ENCODE measurements at places on chromosomes 6 and 20.

GRCh38 chr6:110656492-110656891 lies 158.8 kb downstream of the CDK19 start:
- no peak for DNase-seq

- peak; percentile 58 for DNase-seq
Measured at GRCh38 chr20:35743693-35744491, 1.8 kb upstream of the RBM39 start.

DNA sequence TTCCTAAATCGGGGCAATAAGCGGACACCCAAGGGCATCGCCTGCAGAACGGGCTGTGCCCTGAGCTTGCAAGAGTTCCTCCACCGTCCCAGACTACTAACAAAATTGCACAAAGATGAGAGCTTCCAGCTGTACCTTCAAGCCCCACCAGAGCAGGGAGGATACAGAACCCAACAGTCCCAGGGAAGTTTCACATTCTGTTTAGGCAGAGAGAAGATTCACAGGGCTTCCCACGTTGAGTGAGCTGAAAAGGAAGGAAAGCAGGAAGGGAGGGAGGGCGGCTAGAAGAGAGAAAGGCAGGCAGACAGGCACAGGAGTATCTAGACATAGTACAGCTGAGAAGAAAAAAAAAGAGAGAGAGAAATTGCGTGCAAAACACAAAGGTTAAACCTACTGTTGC lies 112.6 kb upstream of the AFDN start:
- no peak for DNase-seq

DNA sequence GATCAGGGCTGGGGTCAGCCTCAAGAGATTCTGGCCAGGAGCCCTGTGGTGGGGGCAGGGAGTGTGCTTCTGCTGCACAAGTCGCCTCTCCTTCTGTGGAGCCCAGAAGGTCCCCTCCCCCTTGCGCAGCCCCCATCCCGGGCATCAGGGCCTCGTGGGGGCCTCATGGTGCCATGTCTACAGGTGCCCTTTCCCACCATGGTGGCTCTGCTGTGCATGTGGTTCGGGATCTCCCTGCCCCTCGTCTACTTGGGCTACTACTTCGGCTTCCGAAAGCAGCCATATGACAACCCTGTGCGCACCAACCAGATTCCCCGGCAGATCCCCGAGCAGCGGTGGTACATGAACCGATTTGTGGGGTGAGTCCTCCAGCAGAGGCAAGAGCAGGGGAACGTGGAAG lies 48.1 kb downstream of the TM9SF4 start:
- DNase-seq: no peak

DNA sequence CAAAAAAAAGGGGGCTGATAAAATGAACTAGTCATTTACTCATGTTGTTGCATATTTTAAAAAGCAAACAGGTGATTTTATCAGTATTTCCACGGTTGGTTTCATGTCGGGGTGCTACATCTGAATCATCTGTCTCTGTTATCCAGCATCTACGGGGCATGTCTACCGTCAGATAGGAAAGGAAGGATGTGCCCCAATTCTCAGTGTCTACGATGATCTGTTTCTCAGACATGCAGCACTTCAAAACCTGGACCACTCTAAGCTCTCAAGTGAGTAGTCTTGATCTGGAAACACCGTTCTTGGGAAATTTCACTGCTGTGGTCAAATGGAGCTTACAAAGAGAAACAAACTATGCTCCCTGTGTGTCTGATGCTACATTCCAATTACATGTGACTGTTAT lies 240.3 kb upstream of the TAB2 start:
- peak; percentile 26 for DNase-seq
